ENCODE measurements at places on chromosomes 1 and 21.

DNA sequence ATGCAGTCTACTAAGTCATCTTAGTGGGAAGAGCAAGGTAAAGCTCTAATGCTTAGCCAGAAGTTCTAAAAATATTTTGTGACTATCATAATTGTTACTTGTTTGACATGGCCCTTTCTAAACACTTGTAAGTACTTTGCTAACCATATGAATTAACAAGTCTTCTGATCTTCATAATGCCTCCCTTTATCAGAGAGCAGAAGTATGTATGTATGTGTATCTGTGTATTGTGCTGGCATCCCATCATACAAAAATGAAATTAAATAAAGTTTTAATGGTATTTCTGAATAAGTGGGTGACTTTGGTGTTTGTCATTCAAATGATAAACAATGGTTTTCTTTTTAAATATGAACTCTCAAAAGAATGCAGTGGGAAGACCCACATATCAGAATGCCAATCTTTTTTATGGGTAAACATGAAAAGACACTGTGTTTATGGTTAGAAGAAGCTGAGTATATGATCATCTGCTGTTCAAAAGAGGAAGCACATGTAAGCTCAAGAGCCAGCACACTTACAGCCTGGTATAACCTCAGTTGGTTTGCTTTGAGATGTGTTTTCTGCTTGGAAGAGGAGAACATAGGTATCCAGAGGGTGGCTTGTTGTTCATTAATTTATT is 159.6 kb downstream of the CLEC20A start:
- DNase-seq: no peak

DNA sequence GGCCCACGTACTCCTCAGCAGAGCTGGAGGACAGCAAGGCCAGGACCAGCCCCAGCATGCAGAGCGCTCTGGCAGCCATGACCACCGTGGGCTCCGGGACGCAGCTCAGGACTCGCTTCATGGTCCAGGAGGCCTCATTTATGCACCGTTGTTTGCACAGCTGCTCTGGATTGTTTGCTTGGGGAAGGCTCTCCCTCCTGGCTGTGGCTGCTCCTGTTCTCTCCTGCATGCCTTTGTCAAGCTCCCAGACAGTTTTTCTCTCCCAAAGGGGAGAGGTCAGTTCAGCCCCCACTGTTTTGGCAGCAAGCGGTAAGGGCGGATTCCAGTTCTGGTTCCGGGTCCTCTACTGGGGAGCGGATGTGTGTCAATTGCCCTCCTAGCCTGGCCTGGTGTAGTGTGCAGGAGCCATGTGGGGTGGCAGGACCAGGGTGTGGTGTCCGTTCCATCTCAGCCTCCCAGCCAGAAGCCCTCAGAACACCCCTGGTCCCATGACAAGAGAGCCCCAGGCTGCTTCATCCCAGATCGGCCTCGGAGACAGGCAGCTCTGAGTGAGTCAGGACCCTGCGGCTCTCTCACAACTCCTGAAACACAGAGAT is at the start of gene TFF3:
Gene TFF3, minus strand, starts transcription at position 114 of the 596 bp plus-strand sequence. Its CDS starts 35 bp downstream, at position 79.
- DNase-seq: no peak

DNA sequence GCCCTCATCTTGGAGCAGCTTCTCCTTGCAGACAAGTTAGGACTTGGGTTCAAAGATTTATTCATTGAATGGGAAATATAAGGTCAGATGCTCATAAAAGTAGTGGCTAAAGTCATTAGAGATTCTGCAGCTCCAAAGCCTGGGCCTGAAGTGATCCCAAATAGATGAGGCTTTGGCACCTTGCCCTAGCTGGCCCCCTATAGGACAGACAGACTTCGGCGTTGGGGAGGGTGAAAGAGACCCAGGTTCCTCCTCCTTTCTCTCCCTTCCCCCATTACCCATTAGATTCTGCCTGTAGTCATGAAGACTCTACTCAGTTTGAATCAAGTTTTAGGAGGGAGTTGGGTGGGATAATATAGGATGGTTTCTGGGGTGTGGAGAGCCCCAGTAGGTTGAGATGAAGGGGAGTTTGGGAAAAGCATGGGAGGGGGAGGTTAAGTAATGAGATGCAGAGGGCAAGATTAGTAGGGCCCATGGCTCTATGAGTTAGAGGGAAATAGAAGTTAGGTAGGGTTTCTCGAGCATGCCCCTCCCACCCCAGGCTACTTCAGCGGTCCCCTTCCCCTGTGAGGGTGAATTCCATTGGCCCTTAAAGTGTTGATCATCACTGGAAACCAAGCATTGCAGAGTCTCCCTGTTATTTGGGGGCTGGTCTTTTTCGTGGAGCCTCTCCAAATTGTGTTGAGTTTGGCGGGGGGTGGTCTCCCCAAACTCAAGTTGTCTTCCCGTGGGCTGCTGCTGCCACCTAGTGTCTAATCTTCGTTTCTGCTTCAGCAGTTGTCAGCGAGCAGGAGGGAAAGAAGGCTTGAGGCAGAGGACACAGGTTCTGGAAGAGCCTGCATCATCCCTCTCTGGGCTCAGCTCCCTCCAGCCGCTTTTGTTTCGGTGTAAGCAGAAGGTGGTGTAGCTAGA is 2.1 kb upstream of the AHDC1 start:
- DNase-seq: peak; percentile 61

DNA sequence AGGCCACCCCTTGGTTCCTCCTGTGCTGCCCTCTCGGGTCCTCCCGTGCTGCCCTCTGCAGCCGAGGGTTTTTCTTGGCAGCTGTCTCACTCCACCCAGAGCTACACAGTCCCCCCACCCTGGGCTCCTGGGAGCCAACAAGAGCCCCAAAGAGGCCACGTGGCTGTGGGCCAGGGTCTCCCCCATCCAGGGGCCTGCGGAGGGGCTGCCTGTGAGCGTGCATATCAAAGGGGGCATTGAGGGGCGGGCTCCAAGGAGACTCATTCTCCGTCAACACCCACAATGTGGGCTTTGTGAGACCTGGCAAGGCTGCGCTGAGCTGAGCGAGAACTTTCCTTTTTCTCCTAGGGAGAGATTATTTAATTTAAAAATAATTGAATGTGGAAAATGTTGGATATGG is 108.7 kb upstream of the ARHGEF16 start:
- DNase-seq: no peak

GRCh38 chr1:175758601-175759000 is 15.2 kb upstream of the TNR start:
- no peak for DNase-seq

DNA sequence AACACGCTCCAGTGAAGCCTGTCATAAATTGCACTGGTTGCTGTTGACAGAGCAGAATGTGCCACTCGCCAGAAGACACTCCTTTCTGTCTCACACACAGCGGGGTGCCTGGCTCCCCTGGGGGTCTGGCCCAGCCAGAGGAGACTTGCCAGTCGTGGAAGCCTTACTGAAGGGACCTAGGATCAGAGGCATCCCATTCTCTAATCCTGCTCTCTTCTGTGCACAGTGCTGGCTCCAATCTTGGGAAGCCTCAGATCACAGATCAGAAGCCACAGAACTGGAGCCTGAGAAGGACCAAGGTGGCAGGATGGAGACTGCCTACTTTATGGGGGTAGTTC is 1.4 kb downstream of the SLC9A1 start:
- DNase-seq: no peak

- DNase-seq: no peak
Observed at GRCh38 chr1:155268630-155269029, 4.7 kb downstream of the CLK2 start.

DNA sequence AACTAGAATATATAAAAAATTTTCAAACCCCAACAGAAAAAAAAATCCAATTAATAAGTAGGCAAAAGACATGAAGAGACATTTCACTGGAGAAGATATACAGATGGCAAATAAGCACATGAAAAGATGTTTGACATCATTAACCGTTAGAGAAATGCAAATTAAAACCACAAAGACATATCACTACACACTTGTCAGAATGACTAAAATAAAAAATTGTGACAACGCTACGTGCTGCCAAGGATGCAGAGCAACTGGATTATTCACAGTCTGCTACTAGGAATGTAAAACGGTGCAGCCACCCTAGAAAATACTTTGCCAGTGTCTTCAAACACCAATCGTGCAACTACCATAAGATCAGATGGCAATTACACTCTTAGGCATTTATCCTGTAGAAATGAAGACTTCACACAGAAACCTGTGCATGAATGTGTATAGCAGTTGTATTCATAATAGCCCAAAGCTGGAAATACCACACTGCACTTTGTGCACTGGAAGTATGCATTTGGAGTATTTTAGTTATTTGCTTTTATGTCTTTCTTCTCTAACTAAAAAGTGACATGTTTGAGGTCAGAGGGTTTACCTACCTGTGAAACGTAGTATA is 75.3 kb upstream of the PALMD start:
- DNase-seq: no peak

- DNase-seq: no peak
Observed at GRCh38 chr1:96887501-96887900, 165.9 kb downstream of the PTBP2 start.

- no peak for DNase-seq
Observed at GRCh38 chr1:201009962-201010645, 13.4 kb downstream of the KIF21B start.

DNA sequence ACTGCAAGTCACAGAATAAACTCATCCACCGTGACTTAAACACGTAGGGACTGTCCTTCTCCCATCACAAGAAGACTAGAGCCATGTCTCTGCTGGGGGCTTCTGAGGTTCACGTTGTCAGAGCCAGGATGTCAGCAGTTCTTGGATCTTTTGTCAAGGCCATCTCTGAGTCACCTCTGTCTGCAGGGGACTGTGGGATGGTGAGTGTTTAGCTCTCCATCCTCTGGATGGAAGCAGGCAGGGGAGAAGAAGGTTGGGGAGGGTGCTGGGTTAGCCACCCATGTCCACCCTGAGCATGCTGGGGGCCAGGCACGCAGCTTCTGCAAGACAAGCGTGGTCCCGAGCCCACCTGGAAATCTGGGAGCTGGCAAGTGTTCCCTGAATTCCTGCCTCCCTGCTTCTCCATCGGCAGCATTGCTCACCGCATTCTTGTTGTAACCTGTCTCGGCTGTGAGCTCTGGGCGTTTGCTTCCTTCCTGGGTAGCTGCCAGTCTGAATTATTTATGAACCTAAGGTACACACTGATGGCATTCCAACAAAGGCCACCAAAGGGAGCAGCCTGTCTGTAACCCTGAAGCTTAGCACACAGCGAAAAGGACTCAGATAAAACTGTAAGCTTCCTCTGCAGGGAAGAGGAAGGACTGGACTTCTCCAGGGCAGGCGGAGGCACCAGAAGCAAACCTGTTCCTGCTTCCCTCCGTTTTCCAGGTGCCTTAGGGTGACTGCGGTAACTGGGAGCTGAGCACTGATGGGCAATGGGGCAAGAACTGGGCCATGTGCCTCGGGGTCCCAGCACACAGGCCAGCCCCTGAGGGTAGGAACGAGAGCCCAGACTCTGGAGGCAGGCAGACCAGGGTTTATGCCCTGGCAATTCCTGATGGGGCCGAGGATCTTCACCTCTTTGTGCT is 88.6 kb downstream of the RIPK4 start:
- no peak for DNase-seq

GRCh38 chr1:37123276-37124115 is 89.2 kb upstream of the GRIK3 start:
- no peak for DNase-seq

GRCh38 chr1:217425422-217425821 is 205.5 kb downstream of the GPATCH2 start:
- no peak for DNase-seq

- DNase-seq: no peak
Observed at GRCh38 chr1:118100686-118101514, 84.1 kb downstream of the SPAG17 start.

- no peak for DNase-seq
Observed at GRCh38 chr1:1304331-1305299, 3.1 kb downstream of the ACAP3 start.

DNA sequence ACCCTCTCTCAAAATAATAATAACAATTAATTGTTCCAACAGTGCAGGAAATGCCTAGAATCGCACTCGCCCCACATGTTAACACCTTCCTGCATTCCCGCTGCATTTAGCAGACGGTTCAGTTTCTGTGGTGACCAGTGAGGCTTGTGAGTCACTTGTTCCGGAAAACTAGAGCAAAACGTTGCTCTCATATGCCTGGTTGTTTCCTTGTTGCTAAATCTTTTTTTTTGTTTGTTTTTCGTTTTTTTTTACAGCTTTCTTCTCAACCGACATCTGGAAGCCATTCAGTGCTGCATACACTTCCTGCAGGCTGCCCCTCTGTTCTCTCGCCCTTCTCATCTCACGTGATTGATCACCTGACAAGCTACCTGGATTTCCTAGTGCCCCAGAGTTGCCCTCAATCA is 56.9 kb upstream of the TMPRSS2 start:
- DNase-seq: no peak

All from T-helper 2 cell (primary cell).